Cardiac muscle cell (in vitro differentiated cells and primary cell): ENCODE measurements at places on chromosomes 7 and 10. TPM values are rescaled to one million over a fixed set of nuclear protein-coding genes. Genes with fewer than 3 reads are reported as not detected.

Gene NEURL1
- total RNA-seq: 2.3 and 2.7 TPM in 2 replicates

Gene CHST12
- 24.3 and 25.6 TPM in 2 replicates for total RNA-seq

Gene GOLGA7B
- 0.18 and 0.27 TPM in 2 replicates for total RNA-seq

Gene AGAP6
- total RNA-seq: 6.6 and 14.1 TPM in 2 replicates

Gene FEZF1
- total RNA-seq: not detected in 2 replicates

Gene STOX1
- total RNA-seq: 6.0 TPM in 2 replicates

Gene ZYX
- total RNA-seq: 43.6 and 57.2 TPM in 2 replicates

DNA sequence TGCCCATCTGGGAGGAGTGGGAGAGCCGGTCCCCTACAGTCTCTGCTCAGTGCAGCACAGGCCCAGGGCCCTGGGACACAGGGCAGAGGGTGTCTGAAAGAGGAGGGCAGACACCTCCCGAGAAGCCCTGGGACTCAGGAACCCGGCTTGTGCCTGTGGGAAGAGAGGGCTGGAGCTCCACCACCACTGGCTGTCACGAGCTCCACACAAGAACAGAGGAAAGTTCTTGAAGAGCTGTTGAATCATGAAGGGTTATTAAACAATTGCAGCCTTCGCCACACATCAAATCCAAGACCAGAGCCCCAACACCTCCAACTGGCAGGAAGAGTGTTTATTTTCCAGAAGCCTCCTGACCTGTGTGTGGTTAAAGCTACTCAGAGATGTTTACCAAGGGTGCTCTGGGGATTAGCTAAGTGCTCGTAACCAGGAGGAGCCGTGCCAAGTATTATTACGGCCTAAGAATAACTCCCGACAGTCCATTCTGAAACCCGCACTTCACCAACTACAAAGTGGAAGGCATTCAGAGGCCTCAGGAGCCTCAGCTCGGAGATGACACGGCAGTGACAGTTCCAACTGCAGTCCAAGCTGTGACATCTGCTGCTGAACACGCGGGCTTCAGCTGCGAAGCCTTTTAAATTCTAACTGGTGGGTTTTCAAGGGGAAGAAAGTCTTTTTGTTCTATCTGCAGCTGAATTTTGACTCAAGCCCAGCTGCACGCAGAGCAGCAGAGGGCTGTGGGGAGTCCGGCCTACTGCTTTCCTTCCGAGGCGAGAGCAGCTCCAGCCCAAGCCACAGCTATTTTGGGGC lies 75.1 kb downstream of the MAD1L1 start:
- H3K4me1 ChIP-seq: peaks cover 34% of the 10 kb centered on the region
- H3K27ac ChIP-seq: peak overlapping the region; percentile 86
- no peak overlapping the region for H3K4me3 ChIP-seq
- no peaks in the 10 kb centered on the region for H3K27me3 ChIP-seq
- peak; percentile 88 for DNase-seq

DNA sequence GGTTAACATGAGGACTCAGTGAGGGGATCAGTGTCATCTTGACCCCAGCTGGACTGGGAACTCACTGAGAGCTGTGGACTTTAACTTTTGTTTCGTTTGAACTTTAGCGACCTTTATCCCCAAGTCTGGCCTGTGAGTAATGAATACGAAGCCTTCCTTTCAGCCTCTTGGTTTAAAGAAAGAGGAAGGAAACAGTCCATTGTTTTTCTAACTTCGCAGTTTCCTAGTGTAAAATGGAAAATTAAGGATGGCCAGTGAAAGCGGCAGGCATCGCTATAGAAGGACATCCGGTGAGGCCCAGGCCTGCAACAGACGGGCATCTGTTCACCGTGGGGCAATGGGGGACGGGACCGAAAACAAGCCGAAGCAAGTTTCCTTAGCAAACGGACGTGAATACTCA lies 44.1 kb upstream of the ADO start:
- peaks cover 13% of the 10 kb centered on the region for H3K4me1 ChIP-seq
- DNase-seq: no peak
- H3K27me3 ChIP-seq: no peaks in the 10 kb centered on the region
- no peak overlapping the region for H3K27ac ChIP-seq
- H3K4me3 ChIP-seq: no peak overlapping the region

DNA sequence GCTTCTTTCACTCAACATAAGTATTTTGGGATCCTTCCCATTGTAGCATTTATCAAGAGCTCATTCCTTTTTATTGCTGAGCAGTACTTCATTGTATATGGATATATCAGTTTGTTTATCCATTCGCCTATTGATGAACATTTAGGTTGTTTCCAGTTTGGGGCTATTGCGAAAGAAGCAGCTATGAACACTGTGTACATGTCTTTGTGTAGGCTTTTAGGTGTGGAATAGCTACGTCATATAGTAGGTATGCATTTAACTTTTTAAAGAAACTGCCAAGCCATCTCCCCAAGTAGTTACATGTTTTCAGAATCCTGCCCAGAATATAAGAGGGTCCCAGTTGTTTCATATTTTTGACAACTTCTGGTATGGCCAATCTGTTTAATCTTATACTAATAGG lies 468.1 kb downstream of the IPMK start:
- no peak overlapping the region for H3K27ac ChIP-seq
- DNase-seq: no peak
- H3K36me3 ChIP-seq: no peaks in the 10 kb centered on the region
- no peaks in the 10 kb centered on the region for H3K27me3 ChIP-seq

DNA sequence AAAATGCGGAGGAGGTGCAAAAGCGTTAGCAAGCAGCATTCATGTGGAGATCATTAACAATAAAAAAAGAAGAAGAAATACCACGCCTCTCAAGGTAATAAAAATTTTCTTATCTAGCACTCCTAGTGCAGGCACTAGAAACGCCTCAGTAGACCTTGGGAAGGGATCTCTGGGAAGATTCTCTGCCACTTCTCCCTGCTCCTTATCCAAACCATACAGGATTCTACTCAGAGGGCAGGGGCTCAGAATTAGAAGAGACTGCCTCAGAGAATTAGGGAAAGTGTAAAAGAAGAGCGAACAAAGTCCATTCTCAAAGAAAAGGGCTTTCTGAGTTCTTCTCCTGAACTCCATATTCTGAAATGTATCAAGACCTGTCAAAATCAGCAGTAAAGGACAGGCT lies 413.4 kb downstream of the SORCS1 start:
- no peak overlapping the region for H3K27ac ChIP-seq
- no peaks in the 10 kb centered on the region for H3K36me3 ChIP-seq
- no peak overlapping the region for H3K4me3 ChIP-seq
- H3K4me1 ChIP-seq: no peaks in the 10 kb centered on the region
- no peaks in the 10 kb centered on the region for H3K27me3 ChIP-seq
- DNase-seq: no peak

- H3K27ac ChIP-seq: no peak overlapping the region
- no peaks in the 10 kb centered on the region for H3K4me1 ChIP-seq
- no peak for DNase-seq
- H3K27me3 ChIP-seq: no peaks in the 10 kb centered on the region
These were observed 48.7 kb upstream of the OCM2 start for GRCh38 chr7:98038731-98039130.

GRCh38 chr7:311131-311680 lies 21.2 kb downstream of the FOXL3 start:
- H3K36me3 ChIP-seq: no peaks in the 10 kb centered on the region
- DNase-seq: no peak
- no peak overlapping the region for H3K27ac ChIP-seq
- no peaks in the 10 kb centered on the region for H3K4me1 ChIP-seq
- H3K4me3 ChIP-seq: no peak overlapping the region
- H3K27me3 ChIP-seq: peaks cover 5% of the 10 kb centered on the region

DNA sequence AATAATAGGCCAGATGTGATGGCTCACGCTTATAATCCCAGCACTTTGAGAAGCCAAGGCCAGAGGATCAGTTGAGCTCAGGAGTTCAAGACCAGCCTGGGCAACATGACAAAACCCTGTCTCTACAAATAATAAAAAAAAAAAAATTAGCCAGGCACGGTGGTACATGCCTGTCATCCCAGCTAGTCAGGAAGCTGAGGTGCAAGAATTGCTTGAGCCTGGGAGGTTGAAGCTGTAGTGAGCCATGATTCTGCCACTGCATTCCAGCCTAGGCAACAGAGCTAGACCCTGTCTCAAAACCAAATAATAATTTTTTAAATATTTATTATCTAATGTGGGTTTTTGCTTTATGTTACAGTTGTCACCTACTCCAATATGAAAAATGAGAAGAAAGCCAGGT lies 178.9 kb downstream of the ADK start:
- H3K27me3 ChIP-seq: no peaks in the 10 kb centered on the region
- H3K4me1 ChIP-seq: peaks cover 6% of the 10 kb centered on the region
- DNase-seq: no peak
- H3K4me3 ChIP-seq: no peak overlapping the region
- no peaks in the 10 kb centered on the region for H3K36me3 ChIP-seq
- H3K27ac ChIP-seq: no peak overlapping the region

DNA sequence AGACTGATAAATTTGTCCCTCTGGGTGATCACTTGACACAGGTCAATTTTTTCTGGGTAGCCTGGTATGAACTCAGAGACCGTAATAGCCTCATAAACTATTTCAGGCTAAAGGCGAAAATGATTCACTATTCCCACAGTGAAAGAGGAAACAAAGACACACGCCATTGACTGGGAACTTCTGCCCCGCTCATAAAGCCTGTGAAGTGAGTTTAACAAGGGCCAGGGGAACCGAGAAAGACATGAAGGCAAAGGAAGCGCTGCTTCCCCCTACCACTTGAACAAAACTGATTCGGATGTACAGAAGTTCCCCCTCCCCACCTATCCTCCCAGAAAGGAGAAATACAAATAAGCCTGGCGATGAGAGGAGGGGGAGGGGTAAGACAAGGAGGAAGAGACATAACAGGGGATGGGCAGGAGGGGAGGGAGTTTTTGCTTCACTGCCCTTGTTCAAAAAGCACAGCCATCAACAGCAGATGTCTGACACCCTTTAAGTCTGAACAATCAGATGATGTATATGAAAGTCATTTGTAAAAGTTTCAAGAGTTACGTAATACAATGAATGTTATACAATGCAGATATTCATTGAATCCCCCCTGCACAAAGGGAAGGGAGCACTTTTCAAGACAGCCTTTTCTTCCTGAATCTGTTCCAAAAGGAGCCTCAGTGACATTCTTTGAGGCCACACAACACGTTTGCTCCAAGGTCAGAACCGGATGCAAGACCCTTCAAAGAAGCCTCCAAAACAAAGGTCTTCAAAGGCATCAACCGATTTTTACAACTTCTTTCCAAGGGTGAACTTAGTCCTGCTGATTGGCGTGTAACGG lies 734 bp downstream of the ABCB4 start:
- H3K4me3 ChIP-seq: peak overlapping the region; percentile 38
- H3K27ac ChIP-seq: peak overlapping the region; percentile 70
- H3K27me3 ChIP-seq: peaks cover 22% of the 10 kb centered on the region
- peak; percentile 2 for DNase-seq
- peaks cover 20% of the 10 kb centered on the region for H3K4me1 ChIP-seq
- H3K36me3 ChIP-seq: no peaks in the 10 kb centered on the region

- H3K36me3 ChIP-seq: peaks cover 3% of the 10 kb centered on the region
- DNase-seq: no peak
- H3K27ac ChIP-seq: no peak overlapping the region
- H3K27me3 ChIP-seq: no peaks in the 10 kb centered on the region
- no peak overlapping the region for H3K4me3 ChIP-seq
These were observed 36.1 kb downstream of the NUDCD3 start for GRCh38 chr7:44454348-44454747.

GRCh38 chr7:81294897-81295515 lies 376.2 kb upstream of the SEMA3C start:
- H3K36me3 ChIP-seq: no peaks in the 10 kb centered on the region
- no peaks in the 10 kb centered on the region for H3K27me3 ChIP-seq
- no peak overlapping the region for H3K27ac ChIP-seq
- DNase-seq: no peak
- H3K4me1 ChIP-seq: peaks cover 3% of the 10 kb centered on the region

GRCh38 chr7:111333010-111333409 lies 229.3 kb downstream of the IMMP2L start:
- no peak overlapping the region for H3K4me3 ChIP-seq
- H3K36me3 ChIP-seq: no peaks in the 10 kb centered on the region
- no peaks in the 10 kb centered on the region for H3K27me3 ChIP-seq
- H3K27ac ChIP-seq: no peak overlapping the region

- H3K27me3 ChIP-seq: no peaks in the 10 kb centered on the region
- H3K36me3 ChIP-seq: no peaks in the 10 kb centered on the region
- peak; percentile 64 for DNase-seq
- no peak overlapping the region for H3K4me3 ChIP-seq
- no peaks in the 10 kb centered on the region for H3K4me1 ChIP-seq
These were observed 132.6 kb downstream of the GNAT3 start for GRCh38 chr7:80379034-80379982.

GRCh38 chr7:28005847-28006231 lies 174.8 kb downstream of the JAZF1 start:
- no peaks in the 10 kb centered on the region for H3K36me3 ChIP-seq
- peaks cover 6% of the 10 kb centered on the region for H3K4me1 ChIP-seq
- DNase-seq: no peak
- no peak overlapping the region for H3K27ac ChIP-seq

DNA sequence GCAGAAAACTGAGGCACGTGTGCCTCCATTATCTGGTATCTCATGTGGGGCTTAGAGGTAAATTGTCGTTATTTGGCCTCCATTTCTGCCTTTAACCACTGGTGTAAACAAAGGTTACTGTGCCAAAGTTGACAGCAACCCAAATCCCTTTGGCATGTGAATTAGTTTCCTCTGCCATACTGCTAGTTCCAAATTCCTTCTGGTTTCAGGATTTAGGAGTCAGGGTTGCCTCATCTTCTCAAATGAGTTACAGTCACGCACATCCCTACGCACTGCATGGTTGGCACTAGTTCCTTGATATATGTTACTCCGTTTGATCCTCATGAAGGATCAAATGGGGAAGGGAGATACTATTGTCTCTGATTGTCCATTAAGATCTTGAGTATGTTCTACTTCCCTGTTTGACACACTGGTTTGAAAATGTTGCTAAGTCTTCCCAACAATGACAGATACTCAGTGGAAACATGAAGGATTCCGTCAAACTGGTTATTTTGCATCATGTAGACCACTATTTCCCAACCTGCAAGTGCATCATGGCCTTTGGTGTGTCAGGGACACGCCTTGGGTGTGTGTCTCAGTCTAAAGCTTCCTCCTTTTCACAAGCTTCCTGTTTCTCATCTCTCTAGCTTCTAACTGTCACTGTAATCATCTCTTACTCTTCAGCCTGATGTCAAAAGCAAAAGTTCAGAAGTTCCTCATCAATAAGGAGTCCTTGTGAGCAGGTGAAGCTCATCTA lies at the start of gene LIPN:
Gene LIPN (plus strand): TSS at position 655 of the 736 bp plus-strand sequence. CDS start 1,386 bp downstream, outside the sequence.
- H3K36me3 ChIP-seq: no peaks in the 10 kb centered on the region

- H3K4me3 ChIP-seq: no peak overlapping the region
- no peaks in the 10 kb centered on the region for H3K36me3 ChIP-seq
- H3K4me1 ChIP-seq: no peaks in the 10 kb centered on the region
- no peak overlapping the region for H3K27ac ChIP-seq
These were observed 14.6 kb upstream of the LFNG start for GRCh38 chr7:2504889-2505375.

DNA sequence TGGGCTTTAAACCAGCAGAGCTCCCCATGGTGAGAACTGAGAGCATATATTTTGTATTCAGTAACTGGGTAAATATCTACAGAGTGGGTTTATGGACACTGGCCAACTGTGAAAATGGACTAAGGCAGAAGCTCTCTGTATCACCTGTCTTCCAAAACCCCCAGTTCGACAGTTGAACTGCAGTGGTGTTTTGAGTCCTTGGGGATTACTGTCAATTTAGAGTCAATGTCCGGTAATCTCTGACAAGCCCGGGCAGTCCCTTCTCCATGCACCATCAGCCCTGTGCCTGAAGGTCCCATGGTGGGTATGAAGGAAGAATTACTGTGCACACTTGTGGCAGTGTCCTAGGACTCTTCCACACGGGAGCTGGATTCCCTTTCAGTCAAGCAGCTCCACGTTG lies 235.0 kb downstream of the CCSER2 start:
- H3K27me3 ChIP-seq: no peaks in the 10 kb centered on the region
- no peaks in the 10 kb centered on the region for H3K36me3 ChIP-seq
- no peak overlapping the region for H3K27ac ChIP-seq
- no peak overlapping the region for H3K4me3 ChIP-seq
- H3K4me1 ChIP-seq: no peaks in the 10 kb centered on the region

- H3K27ac ChIP-seq: no peak overlapping the region
- H3K4me3 ChIP-seq: no peak overlapping the region
- no peaks in the 10 kb centered on the region for H3K36me3 ChIP-seq
- no peaks in the 10 kb centered on the region for H3K4me1 ChIP-seq
These were observed 80.4 kb upstream of the GPR26 start for GRCh38 chr10:123585477-123586445.
